ENCODE measurements at places on chromosomes 3 and 15.

DNA sequence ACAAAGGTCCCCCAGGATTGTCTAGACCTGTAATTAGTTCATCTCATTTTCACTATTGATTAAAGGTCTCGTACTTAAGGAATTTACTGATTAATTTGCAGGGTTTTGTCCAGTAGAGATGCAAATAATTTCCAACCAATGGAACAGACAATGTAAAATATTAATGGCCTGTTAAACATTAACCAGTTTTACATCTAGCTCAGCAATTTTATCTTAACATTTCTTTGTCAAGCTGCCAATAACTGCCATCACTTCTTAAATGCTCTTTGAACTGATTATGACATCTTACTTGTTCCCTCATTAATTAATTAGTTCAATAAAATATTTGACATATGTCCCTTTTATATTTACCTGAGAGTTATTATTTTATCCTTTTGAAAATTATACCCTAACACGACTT is 9.4 kb upstream of the STRIT1 start:
- peak; percentile 56 for DNase-seq

- DNase-seq: no peak
These were observed 58.4 kb downstream of the TP63 start for GRCh38 chr3:189689625-189690024.

DNA sequence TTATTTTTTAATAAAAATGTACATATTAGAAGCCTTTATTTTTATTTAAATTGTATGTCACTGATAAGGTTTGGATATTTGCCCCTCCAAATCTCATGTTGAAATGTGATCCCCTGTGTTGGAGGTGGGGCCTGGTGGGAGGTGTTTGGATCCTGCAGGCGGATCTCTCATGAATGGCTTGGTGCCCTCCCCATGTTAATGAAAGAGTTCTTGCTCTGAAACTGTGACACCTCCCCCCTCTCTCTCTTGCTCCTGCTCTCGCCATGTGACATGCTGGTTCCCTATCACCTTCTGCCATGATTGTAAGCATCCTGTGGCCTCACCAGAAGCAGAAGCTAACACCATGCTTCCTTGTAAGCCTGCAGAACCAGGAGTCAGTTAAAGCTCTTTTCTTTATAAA is 13.0 kb downstream of the AGTR1 start:
- DNase-seq: no peak

- peak; percentile 65 for DNase-seq
These were observed 42.3 kb downstream of the WDR72 start for GRCh38 chr15:53716909-53717876.

DNA sequence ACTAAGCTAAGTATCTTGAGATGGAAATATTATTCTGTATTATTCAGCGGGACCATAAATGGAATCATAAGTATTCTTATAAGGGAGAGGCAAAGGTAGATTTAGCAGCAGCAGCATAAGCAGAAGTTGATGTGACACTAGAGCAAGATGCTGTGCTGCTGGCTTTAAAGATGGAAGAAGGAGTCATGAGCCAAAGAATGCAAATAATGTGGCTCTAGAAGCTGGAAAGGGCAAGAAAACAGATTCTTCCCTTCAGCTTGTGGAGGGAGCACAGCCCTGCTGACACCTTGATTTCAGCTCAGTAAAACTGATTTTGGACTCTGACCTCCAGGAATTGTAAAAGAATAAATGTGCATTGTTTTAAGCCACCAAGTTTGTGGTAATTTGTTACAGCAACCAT is 144.2 kb upstream of the ANKRD28 start:
- no peak for DNase-seq

- DNase-seq: no peak
These were observed 103.4 kb upstream of the SELENOK start for GRCh38 chr3:53994986-53995603.

- DNase-seq: no peak
These were observed 1.2 kb downstream of the CPA3 start for GRCh38 chr3:148866261-148866660.

DNA sequence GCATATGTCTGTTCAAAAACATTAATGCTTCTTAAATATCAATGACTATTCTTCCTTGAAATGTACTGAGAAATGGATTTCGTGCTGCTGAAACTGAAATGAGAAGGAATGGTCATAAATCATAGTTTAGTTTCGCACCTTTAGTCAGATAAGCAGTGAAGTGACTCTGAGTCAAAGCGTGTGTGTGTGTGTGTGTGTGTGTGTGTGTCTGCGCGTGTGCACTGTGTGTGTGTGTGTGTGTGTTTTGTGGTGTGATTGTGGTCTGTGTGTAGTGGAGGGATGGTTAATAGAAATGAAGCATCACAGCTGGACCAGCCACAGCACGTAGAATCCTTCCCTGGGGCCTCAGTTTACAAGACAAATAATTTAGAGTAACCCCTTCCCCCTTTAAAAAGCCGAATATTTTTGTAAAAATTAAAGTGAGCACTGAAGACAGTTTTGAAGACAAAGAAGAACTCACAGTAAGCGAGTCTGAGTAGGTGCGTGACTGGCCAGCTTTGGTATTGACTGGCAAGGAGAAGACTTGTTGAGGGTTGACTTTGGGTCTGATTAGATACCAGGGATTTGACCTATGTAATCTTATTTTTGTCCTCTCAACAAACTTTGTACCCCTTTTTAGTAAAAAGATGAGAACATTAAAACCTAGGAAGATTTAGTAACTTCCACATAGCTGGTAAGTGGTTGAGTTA is 202.0 kb upstream of the IL12A start:
- no peak for DNase-seq

DNA sequence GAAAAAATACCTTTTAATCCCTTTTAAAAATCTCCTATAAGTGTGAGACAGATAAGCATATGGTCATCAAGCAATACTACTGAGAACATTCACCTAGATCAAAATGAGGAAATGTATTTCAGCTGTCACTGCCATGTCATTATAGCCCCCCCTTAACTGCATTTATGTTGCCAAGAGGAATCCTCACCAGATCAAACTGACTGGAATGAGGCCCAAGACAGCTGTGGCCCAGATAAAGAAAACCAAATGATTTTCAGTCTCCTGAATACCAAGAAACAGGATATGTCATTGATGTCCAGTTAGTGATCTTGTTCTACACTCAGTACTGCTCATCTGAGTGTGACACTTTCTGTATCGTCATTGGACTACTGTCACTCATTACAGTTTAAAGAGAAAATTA is 35.1 kb upstream of the CPB1 start:
- DNase-seq: no peak

DNA sequence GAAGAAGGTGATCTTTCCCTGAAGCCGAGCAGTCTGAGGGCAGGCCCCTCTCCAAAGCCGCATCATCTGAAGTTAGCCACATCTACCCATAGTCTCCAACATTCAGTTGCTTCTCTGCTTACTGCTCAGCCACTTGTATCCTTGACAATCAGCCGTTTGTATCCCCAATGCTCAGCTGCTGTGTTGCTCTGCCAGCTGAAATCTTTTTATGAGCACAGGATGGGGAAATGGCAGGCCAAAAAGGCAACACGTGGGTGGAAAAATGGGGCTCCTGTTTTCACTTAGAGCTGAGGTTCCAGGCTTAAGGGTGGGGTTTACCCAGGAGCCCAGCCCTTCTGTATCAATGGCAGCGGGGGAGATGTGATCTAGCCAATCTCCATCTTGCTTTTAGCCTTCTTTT is 36.3 kb downstream of the METTL6 start:
- DNase-seq: no peak

DNA sequence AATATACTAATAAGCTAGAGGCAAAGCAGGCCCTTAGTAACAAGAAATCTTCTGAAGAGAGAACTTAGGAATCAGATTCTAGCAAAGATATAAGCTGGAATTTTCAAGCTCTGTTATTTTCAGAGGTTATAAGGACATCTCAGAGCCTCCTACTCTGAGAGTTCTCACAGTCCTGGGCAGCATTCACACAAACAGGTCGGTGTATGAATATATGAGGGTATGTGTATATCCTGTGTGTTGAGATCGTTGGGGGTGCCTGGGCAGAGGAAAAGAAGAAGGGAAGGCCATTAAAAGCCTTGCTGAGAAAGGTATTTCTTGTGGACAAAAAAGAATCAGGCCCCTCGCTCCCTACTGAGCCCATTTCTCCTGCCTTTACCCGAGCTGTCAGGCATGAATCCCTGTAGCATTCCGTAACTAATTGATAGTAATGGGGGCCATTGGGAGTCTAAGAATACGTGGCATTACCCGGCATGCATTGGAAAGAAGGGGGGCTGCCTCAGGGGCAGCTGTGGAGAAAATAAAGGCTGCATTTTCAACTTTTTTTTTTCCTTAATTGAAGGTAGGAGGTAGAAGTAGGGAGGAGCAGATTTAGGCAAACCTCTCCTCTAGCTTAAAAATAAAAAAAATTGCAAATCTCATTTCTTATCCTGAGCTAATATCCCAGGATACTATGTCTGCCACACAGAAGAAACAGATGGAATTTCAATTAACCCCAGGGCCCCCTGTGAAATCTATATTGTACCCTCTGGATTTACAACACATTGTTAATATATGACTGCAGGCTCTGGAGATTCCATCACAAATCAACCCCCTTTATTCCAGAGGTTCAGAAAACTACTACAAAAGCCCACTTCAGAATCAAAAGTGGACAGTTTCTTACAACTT is 103.8 kb downstream of the GTPBP8 start:
- no peak for DNase-seq

GRCh38 chr3:125381743-125382142 is 6.6 kb upstream of the ZNF148 start:
- DNase-seq: peak; percentile 18

DNA sequence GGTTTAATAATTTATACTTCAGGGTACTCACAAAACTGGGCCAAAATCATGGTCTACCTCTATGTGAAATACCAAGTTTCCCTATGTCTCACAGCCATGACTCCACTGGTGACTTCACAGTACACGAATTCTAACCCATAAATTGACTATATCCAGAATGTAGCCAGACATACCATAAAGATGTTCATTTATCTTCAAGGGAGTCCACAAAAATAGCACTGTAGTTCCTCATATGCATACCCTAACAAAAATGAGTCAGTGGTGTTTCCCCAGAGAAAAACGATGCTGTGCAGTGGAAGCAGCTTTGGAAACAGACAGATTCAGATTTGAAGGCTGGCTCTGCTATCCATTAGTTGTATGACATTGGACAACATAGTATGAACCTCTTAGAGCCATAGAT is 438.8 kb downstream of the FHIT start:
- no peak for DNase-seq

- no peak for DNase-seq
These were observed 8.0 kb upstream of the SLC22A13 start for GRCh38 chr3:38257583-38257982.

DNA sequence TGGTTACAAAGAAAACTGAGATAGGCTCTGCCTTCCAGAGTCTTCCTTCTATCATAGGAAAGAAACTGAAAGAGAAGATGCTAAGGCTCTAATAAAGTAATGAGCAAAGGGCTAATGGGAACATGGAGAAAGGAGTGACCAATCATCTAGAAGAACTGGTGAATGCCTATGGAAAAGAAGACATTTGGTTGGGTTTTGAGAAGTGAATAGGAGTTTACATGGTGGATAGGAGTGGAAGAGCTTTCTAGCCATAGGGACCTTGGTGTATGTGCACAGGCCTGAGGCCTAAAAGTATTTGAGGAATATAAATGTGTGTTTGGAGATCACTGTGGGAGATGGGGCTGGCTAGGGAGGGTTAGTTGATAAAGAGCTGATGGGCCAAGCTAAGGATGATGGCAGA is 6.8 kb downstream of the LPP start:
- no peak for DNase-seq

GRCh38 chr15:74950078-74950908 is 6.3 kb downstream of the RPP25 start:
- peak; percentile 96 for DNase-seq

GRCh38 chr3:183818706-183819624 is 6.4 kb downstream of the MAP6D1 start:
- no peak for DNase-seq

DNA sequence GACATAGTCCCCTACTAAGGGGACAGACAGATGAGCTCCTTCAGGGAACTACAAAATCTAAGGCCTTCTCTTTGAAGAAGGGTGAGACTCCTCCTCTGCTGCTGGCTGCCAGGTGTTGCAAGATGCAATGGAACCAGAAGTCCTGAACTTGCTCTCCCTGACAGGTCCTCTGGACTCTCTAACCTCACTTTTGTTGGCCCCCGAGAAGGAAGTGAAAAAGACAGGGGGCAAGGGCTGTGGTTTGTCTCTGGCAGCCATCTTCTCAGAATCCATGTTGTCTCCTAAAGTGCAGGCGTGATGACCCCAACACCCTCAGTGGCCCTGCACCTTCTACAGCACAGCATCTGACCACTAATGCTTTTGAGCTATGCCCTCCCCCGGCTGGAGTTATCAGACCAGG is 292.5 kb downstream of the CHST2 start:
- no peak for DNase-seq

GRCh38 chr3:138569090-138569489 is 25.0 kb downstream of the CEP70 start:
- DNase-seq: no peak

DNA sequence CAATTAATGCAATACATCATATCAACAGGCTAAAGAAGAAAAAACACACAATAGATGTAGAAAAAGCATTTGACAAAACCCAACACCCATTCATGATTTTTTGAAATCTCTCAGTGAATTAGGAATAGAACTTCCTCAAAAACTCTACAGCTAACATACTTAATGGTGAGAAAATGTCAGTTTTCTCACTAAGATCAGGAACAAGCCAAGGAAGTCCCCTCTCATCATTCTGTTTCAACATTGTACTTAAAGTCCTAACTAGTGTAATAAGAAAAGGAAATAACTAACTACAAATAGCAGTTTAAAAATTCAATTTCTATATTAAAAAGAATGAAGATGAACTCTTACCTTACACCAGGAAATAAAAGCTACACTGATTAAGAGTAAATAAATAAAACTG is 77.8 kb downstream of the DCLK3 start:
- no peak for DNase-seq

DNA sequence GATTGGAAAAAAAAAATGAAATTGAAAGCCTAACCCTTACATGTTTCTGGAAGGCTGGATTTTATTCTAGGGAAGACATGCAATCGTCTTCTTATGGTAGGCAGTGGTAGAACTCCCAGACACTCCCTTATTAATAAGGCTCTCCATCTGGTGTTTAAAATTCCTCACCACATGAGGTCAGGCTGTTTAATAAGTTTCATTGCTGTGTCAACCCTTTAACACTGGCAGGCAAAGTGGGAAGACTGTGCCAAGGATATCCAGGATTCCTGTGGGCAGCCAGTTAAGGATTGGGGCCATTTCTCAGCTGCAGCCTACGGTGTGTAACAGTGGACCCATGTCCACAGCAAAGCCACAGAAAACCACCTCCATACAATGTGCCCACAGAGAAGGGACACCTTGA is 225.5 kb upstream of the CHRM5 start:
- DNase-seq: no peak

GRCh38 chr3:50630877-50631276 is 13.9 kb downstream of the MAPKAPK3 start:
- DNase-seq: no peak

DNA sequence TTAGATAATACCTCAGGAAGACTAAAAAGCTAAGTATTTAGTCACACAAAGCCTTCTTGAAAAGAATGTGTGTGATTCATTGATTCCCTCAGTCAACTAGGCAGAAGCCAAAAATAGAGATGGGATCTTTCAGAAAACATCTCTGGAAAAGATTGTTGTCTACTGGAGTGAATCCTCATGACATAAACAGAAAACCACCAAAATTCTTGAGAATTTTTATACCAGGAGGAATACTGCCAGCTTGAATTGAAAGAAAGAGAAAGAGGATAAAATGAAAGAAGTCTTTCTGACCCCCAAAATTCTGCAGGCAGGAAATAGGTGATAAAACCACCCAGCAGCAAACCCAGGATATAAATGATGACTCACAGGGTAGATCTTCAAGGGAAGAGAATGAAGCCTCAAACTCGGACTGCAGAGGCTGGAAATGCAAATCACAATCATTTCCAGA is 363.1 kb upstream of the PLSCR5 start:
- peak; percentile 10 for DNase-seq
